ENCODE measurements at places on chromosomes 13 and 19.

DNA sequence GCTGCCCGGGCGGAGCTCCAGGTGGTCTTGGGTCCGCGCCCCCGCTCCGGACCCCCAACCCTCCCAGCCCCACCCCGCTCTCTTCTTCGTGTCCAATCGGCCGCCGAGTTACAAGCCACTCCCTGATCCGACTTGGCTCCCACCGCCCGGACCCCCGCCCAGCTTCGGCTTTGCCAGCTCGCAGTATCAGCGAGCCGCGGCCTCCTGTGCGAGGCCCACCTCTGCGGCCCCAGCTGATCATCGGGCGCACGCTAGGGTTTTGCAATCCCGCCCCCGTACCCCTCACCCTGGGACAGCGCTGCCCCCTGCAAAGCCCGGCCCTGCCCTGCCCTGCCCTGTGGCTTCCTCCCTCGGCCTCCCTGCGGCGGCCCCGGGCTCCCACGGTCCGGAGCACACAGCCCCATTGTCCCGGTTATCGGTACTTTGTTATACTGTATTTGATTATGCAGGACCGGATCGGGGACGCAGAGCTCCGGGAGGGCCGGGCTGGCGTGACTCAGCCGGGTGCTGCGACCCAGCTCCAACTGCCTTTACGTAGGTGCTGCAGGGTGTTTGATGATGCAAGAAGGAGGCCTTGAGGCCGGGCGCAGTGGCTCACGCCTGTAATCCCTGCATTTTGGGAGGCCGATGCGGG lies 598 bp upstream of the LPAR2 start:
- DNase-seq = peak; percentile 84

GRCh38 chr13:109393045-109393444 lies 393.3 kb downstream of the IRS2 start:
- DNase-seq = no peak

DNA sequence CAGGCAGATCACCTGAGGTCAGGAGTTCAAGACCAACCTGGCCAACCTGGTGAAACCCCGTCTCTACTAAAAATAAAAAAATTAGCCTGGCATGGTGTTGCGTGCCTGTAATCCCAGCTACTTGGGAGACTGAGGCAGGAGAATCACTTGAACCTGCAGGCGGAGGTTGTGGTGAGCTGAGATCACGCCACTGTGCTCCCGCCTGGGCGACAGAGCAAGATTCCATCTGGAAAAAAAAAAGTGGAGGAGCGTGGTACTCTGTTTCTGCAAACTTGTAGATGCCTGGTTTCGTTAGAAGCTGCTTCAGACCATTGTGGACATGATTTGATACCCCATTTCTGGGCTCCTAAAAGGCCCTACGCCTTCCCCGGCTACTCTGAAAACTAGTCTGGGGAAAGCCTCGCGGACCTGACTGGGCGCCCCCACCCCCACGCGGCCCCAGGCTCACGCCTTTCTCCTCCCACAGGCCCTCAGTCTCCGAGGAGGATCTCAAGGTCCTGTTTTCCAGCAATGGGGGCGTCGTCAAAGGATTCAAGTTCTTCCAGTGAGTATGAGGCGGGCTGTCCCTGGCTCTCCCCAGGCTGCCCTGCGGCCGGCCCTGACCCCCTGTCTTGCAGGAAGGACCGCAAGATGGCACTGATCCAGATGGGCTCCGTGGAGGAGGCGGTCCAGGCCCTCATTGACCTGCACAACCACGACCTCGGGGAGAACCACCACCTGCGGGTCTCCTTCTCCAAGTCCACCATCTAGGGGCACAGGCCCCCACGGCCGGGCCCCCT lies 11.5 kb downstream of the PLPPR3 start:
- no peak for DNase-seq

DNA sequence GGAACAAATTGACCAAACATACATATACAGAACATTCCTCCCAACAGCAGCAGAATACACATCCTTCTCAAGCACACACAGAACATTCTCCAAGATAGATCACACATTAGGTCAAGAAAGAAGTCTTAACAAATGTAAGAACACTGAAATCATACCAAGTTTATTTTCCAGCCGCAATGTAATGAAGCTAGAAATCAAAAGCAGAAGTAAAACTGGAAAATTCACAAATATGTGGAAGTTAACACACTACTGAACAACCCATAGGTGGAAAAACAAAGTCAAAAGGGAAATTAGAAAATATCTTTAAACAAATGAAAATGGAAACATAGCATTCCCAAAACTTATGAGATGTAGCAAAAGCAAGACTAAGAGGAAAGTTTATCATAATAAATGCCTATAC lies 692.6 kb downstream of the DIAPH3 start:
- no peak for DNase-seq

DNA sequence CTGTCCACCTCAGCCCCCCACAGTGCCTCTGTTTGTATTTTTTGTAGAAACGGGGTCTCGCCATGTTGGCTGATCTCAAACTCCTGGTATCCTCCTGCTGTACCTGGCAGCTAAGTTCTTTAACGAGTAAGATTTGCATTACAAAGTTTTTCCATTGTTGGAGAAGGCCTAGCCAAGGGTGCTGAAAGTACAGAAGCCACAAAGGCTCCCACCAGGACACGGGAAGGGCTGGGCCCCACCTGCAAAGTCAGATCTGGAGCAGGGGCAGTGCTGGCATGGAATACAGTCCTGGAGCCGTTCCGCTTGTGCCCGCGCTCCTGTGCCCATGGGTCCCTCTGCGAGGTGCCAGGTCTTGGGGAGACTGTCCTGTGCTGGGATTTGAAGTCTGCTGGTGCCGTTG lies 12.1 kb downstream of the FZR1 start:
- no peak for DNase-seq

- DNase-seq = no peak
Observed at GRCh38 chr19:51460164-51460992, 2.1 kb upstream of the SIGLEC8 start.

GRCh38 chr19:35216833-35217648 lies 11.5 kb downstream of the FAM187B start:
- no peak for DNase-seq

Measured in pancreas (tissue), 10 donors.